Neuronal stem cell (in vitro differentiated cells): ENCODE measurements at places on chromosomes 7 and 10.

DNA sequence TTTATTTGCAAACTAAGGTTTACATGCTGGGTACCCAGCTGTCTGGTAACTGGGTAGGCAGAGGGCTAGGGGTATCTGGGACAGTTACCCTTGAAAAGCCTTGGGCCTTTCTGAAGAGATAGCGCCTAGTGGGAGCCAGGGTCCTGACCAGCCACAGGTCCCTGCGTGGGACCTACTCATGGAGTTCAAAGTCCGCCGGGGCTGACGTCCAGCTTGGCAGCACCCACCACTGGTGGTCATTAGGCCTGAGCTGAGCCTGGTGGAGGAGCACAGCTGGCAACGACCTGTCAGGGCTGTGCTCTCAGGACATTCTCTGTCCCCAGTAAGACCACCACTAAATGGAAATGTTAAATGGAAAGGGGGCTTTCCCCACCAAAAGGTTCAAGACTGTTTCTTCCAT lies 20.0 kb downstream of the GUSB start:
- H3K27ac ChIP-seq = no peak overlapping the region
- H3K4me1 ChIP-seq = no peaks in the 10 kb centered on the region
- H3K4me3 ChIP-seq = no peak overlapping the region
- DNase-seq = no peak
- no peaks in the 10 kb centered on the region for H3K27me3 ChIP-seq

- H3K27me3 ChIP-seq = no peaks in the 10 kb centered on the region
- H3K4me1 ChIP-seq = no peaks in the 10 kb centered on the region
These were observed 340.8 kb downstream of the KCNMA1 start for GRCh38 chr10:77296534-77297392.

DNA sequence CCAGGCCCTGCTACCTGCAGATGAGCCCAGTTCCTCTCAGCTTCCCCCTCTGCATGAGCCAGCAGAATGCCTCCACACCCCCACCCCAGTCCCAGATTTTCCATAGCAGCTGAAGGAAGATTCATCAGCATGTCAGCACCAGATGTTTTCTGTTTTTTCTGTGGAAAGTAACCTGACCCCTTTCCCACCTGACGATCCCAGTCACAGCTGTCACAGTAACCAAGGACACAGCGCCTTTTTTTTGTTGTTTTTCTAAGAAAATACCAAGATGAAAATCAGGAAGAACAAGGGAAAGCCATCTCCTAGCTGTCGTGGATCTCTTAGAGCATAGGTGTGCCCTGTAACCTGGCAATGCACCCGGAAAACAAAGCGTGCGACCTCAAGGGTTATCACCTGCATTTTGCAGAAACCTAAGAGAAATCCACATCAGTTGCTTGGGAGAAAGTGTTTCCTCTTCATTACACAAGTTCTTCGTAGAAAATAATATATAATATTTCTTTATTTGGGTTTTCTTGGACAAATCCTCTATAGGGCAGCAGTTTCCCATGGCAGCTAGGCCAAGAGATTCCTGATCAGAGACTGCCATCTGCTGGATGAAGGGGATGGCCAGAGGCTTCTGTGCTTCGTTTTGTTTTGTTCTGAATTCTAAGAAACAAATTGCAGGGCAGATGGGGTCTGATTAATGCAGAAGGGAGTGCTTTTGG lies 401.9 kb downstream of the TNS3 start:
- DNase-seq = peak; percentile 67
- no peaks in the 10 kb centered on the region for H3K27me3 ChIP-seq
- no peaks in the 10 kb centered on the region for H3K4me1 ChIP-seq

GRCh38 chr10:23171232-23171876 lies 20.8 kb upstream of the PTF1A start:
- no peak overlapping the region for H3K27ac ChIP-seq
- DNase-seq = no peak
- H3K4me3 ChIP-seq = no peak overlapping the region
- H3K27me3 ChIP-seq = peaks cover 72% of the 10 kb centered on the region

GRCh38 chr7:26520483-26520882 lies 228.8 kb downstream of the SNX10 start:
- H3K27ac ChIP-seq = no peak overlapping the region
- H3K36me3 ChIP-seq = no peaks in the 10 kb centered on the region
- no peak overlapping the region for H3K4me3 ChIP-seq
- H3K4me1 ChIP-seq = no peaks in the 10 kb centered on the region
- peaks cover 14% of the 10 kb centered on the region for H3K27me3 ChIP-seq
- DNase-seq = no peak

DNA sequence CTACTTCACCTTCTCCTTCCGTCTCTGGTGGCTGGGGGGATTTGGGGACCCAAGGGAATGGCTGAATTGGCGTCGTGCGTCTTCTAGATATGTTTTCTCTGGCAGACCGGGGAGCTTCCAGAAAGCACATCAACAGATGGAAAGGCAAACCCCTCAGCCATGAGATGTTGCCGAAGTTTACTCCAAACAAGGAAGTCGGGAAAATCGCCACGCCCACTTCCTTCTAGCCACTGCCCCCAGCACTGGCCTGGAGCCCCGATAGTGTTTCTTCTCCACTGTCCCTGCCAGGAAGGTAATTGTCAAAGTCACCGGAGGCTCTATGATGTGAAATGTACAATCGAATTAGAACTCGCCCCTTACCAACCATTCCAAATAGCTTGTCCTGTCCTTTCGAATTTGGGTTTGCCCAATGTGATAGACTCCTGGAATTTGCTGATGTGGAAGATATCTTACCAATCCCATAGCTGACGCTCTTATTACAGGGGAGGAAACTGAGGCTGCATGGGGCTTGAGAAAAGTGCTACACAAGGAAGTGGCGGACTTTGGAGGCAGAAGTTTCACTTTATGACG lies 191.0 kb downstream of the LSM5 start:
- H3K36me3 ChIP-seq = no peaks in the 10 kb centered on the region
- no peaks in the 10 kb centered on the region for H3K4me1 ChIP-seq
- peaks cover 7% of the 10 kb centered on the region for H3K27me3 ChIP-seq
- H3K4me3 ChIP-seq = peak overlapping the region; percentile 18
- no peak overlapping the region for H3K27ac ChIP-seq

- no peak overlapping the region for H3K4me3 ChIP-seq
- H3K4me1 ChIP-seq = peaks cover 6% of the 10 kb centered on the region
These were observed 54.2 kb downstream of the MICALL2 start for GRCh38 chr7:1404898-1405548.

DNA sequence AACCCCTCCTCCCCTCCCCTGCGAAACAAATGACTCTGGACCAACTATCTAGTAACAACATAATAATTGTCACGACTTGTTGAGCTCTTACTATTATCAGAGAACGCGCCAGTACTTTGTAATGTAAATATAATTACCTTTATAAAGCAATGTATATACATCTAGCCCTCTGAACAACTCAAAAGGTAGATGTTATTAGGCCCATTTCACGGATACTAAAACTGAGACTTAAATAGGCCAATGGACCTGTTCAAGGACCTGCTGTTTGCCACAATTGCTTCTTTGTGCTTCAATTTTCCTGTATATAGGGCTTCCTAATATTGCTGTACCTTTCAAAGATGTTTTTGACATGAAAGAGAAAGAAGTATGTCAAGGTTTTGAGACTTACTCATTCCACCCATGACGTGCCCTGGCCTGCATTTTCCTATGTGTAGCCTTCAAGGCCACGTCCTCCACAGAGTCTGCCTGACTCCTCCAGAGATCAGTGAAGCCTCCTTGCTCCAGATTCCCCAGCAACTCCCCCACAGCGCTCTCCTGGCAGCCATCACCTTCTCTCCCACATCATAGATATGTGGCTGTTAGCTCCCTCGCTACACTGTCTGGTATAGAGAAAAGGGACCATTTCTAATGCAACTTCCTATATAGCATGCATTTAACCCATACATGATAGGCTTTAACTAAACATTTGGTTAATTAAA lies 156.6 kb downstream of the SKIDA1 start:
- peaks cover 22% of the 10 kb centered on the region for H3K4me1 ChIP-seq
- no peak overlapping the region for H3K4me3 ChIP-seq
- H3K27me3 ChIP-seq = no peaks in the 10 kb centered on the region
- DNase-seq = no peak
- H3K36me3 ChIP-seq = no peaks in the 10 kb centered on the region

GRCh38 chr7:2482725-2483451 lies 6.7 kb upstream of the GRIFIN start:
- no peak overlapping the region for H3K4me3 ChIP-seq
- H3K36me3 ChIP-seq = no peaks in the 10 kb centered on the region
- DNase-seq = no peak
- no peak overlapping the region for H3K27ac ChIP-seq
- H3K4me1 ChIP-seq = peaks cover 10% of the 10 kb centered on the region

GRCh38 chr7:30353532-30353931 lies 69.1 kb downstream of the ZNRF2 start:
- no peak overlapping the region for H3K4me3 ChIP-seq
- no peaks in the 10 kb centered on the region for H3K4me1 ChIP-seq
- no peaks in the 10 kb centered on the region for H3K36me3 ChIP-seq
- no peak overlapping the region for H3K27ac ChIP-seq
- H3K27me3 ChIP-seq = no peaks in the 10 kb centered on the region

DNA sequence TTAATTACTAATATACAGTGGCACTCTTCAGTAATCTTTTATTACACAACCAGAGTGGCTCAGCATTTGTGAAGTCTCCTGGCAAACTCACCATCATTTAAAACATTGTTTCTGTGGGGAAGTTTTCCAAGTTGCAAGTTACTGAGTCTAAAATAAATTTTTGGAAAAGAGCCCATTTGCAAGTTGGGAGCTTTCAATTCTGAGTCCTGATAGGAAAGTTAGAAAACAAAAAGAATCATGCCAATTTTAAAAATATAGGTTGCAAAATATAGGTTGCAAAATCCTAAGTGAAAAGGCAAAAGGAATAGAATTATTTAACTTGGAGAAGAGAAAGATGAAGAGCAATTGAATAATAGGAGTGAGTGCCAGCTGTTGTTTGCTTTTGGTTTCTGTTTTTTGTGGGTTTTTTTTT lies 378.8 kb upstream of the C7orf33 start:
- no peak overlapping the region for H3K27ac ChIP-seq
- peaks cover 2% of the 10 kb centered on the region for H3K36me3 ChIP-seq
- H3K4me1 ChIP-seq = no peaks in the 10 kb centered on the region
- H3K27me3 ChIP-seq = no peaks in the 10 kb centered on the region
- DNase-seq = no peak

- H3K27ac ChIP-seq = no peak overlapping the region
- H3K4me1 ChIP-seq = no peaks in the 10 kb centered on the region
- no peak overlapping the region for H3K4me3 ChIP-seq
- DNase-seq = no peak
These were observed 378.0 kb upstream of the AKR1E2 start for GRCh38 chr10:4448030-4448429.

DNA sequence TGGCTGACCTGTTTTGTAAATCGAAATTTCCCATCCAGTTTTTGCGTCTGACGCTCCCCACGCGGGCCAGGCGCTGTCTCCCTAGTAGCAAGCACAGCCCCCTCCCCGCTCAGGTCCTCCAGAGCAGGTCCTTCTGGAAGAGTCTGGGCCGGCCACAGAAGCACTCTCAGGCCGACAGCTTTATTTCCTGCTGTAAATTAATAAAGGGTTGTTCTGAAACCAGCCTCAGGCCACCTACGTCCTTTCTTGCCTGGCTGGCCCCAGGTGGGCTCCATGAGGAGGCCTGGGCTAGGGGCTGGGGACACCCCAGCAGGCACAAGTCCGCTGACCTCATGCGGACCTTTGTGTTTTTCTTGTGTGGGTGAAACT lies 35.2 kb downstream of the CAMK2B start:
- H3K27ac ChIP-seq = no peak overlapping the region
- DNase-seq = no peak
- no peak overlapping the region for H3K4me3 ChIP-seq
- no peaks in the 10 kb centered on the region for H3K36me3 ChIP-seq
- H3K27me3 ChIP-seq = peaks cover 56% of the 10 kb centered on the region

DNA sequence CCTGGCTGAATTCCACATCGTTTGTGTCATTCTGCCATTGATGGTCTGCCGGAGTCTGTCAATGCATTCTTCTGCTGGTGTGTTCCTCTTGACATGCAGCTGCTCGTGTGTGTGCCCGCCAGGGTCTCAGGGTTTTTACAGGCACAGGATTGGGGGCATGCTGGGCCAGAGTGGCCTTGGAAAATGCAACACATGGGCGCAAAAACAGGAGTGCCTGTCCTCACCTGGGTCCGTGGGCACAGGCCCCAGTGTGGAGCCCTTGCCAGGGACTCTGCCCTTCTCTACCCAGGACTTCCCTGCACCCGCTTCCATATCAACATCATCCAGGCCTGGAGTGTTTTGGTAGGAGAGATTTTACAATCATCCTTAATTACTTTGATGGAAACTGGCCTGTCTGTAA lies 340.7 kb downstream of the KIF20B start:
- no peak overlapping the region for H3K27ac ChIP-seq
- H3K36me3 ChIP-seq = no peaks in the 10 kb centered on the region
- H3K4me1 ChIP-seq = no peaks in the 10 kb centered on the region
- H3K4me3 ChIP-seq = no peak overlapping the region
- DNase-seq = no peak

DNA sequence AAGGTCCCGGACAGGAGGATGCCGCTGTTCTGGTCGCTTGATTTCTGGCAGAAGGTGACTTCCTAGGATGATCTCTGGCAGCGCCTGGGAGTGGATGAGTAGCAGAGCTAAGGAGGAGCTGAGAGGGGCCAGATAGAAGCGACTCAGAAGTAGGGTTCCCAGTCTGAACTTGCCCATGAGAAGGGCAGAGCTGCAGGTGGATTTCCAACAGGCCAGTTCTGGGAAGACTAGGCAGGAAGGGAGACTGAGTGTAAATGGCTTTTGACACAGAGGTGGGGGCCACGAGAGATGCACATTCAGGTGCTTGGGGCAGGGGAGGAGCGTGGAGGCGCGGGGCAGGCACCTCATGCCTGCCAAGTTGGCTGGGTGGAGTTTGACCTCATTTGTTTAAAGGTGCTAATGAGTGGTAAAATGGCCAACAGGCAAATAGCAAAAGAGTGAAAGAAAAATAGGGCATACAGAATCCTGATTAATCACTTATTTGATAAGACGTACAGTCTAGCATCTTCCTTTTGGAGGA lies 58.8 kb downstream of the SHH start:
- H3K27ac ChIP-seq = no peak overlapping the region
- H3K36me3 ChIP-seq = peaks cover 1% of the 10 kb centered on the region
- no peak for DNase-seq
- H3K4me3 ChIP-seq = no peak overlapping the region

DNA sequence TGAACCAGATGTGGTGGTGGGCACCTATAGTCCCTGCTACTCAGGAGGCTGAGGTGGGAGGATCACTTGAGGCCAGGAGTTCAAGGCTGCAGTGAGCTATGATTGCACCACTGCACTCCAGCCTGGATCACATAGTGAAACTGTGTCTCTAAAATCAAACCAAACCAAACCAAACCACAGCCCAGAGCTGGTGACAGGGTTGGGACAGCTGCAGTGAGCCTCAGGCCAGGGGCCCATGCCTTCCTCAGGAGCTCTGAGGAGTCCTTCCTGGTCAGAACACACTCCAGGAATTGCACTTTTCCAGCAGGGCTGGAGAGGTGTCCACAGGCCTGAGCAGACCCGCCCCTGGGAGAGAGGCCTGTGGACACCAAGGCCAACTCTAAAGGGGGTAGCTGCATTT lies 32.5 kb upstream of the OCM2 start:
- no peaks in the 10 kb centered on the region for H3K27me3 ChIP-seq
- H3K36me3 ChIP-seq = no peaks in the 10 kb centered on the region

DNA sequence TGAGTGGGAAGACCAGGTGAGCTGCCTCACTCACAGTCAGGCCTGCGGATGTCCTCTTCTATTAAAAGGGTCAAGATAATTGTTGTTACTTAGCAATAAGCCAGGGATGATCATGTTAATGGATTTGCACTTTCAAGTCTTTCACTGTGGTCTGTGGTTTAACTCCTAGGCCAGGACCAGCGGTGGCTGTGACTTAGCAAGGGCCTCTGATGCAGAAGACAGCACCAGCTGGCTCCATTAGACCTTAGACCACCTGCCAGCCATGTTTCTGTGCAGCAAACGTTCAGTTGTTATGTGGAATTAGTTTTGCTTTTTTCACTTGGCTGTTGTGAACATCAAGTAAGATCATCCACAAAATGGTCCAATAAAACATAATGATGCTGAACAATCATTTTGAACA lies 537.3 kb downstream of the TNS3 start:
- H3K4me3 ChIP-seq = no peak overlapping the region
- H3K27ac ChIP-seq = no peak overlapping the region
- DNase-seq = no peak
